ENCODE measurements at places on chromosomes 12 and 14. TPM values are rescaled to one million over a fixed set of nuclear protein-coding genes. Genes with fewer than 3 reads are reported as not detected.

The NR1H4 gene
- 0.09 TPM for total RNA-seq

The SERPINA5 gene
- 1.2 TPM for total RNA-seq

The CAPZA3 gene
- not detected for total RNA-seq

The CSRNP2 gene
- total RNA-seq = 20.9 TPM

The FLVCR2 gene
- total RNA-seq = 19.4 TPM

The PLEKHG3 gene
- total RNA-seq = 32.2 TPM

The CSAD gene
- total RNA-seq = 92.3 TPM

The RBM19 gene
- 27.2 TPM for total RNA-seq

The TTC8 gene
- total RNA-seq = 21.4 TPM

The SRSF5 gene
- total RNA-seq = 1,033 TPM

The SLC39A5 gene
- 1.2 TPM for total RNA-seq

The CLEC14A gene
- total RNA-seq = 36.3 TPM

The OSBPL8 gene
- 61.9 TPM for total RNA-seq

The EFCAB11 gene
- total RNA-seq = 1.9 TPM

The CEBPE gene
- not detected for total RNA-seq

The LTBP2 gene
- 61.8 TPM for total RNA-seq

The SLC6A13 gene
- total RNA-seq = not detected

The KCNJ8 gene
- 15.6 TPM for total RNA-seq

The ADAM21 gene
- 0.17 TPM for total RNA-seq

The KRT5 gene
- total RNA-seq = not detected
